CD4-positive, alpha-beta T cell treated with Interferon gamma for 1 hour (primary cell): ENCODE measurements at places on chromosomes 1 and 21.

GRCh38 chr1:211695135-211695816 lies 19.9 kb upstream of the NEK2 start:
- no peak for DNase-seq

DNA sequence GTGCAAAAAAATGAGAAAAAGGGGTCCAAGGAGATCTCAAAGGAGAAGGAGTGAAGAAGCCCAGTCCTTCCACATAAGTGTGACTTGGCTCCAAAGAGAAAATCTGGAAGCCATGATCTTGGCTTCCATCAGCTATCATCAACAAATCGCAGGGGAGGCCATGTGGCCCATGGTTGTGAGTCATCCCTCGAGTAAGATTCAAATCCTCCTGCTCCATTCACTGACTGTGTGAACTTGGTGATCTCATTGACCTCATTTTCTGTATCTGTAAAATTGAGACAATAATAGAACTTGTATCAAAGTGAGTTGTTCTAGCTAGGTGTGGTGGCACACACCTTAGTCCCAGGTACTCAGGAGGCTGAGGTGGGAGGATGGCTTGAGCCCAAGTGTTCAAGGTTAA lies 79.1 kb upstream of the OLIG2 start:
- no peak for DNase-seq

DNA sequence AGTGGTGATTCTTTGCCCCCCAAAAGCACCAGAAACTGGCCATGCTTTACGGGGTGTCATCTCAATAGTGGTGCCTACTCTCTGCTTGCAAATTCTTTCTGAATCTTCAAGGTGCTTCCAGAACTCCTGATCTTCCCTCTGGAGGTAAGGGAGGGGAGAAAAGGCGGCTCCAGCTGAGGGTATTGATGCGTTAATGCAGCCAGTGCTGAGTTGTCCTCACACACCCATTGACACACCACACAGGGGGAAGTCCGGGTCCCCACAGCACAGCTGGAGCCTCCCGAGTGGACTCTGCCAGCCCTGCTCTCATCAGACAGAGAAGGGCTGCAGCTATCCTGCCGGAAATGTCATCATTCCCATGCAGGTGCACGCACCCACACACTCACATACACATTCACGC lies 1.2 kb downstream of the VSIG8 start:
- no peak for DNase-seq

DNA sequence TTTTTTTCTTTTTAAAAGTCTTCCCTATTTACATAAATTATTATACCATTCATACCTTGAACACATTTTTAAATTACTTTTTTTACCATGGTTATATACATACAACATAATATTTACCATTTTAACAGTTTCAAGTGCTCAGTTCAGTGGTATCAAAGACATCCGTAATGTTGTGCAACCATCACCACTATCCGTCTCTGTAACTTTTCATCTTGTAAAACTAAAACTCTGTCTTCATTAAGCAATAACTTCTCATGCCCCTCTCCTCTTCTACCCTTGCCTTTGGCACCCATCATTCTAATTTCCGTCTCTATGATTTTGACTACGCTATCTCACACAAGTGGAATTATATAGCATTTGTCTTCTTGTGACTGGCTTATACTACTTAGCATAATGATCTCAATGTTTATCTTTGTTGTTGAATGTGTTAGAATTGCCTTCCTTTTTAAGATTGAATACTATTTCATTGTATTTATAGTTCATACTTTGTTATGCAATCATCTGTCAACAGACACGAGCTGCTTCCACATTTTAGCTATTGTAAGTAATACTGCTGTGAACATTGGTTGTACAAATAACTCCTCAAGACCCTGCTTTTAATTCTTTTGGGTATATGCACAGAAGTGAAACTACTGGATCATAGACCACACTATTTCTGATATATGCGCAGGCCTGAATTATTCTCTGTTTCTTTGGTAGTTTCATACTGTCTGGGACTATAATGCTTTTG lies 689.5 kb upstream of the NCAM2 start:
- no peak for DNase-seq

DNA sequence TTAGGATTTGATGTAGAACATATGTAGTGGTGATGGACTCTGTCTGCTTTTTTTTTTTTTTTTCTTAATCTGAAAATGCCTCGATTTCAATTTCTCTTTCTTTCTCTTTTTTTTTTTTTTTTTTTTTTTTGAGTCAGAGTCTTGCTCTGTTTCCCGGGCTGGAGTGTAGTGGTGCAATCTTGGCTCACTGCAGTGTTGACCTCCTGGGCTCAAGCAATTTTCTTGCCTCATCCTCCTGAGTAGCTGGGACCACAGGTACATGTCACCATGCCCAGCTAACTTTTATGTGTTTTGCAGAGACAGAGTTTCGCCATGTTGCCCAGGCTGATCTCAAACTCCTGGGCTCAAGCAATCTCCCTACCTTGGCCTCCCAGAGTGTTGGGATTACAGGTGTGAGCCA lies 17.4 kb downstream of the MAST2 start:
- DNase-seq: no peak

DNA sequence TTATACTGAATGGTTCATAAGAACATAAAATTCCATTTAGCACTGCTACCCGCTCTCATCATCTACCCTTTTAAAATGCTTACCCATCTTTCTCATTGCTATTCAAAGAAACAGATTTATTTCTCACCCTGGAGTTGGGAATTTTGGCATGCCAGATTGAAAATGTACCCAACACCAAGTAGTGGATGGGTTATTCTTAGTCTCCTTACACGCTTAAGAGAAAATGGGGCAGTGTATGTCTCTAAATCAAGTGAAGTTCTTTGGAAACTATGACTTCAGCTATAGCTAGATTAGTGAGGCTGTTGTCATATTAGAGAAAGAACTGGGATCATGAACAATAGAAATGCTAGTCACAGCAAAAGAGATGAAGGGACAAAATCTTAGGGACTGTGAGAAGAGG lies 27.7 kb upstream of the ESRRG start:
- no peak for DNase-seq

DNA sequence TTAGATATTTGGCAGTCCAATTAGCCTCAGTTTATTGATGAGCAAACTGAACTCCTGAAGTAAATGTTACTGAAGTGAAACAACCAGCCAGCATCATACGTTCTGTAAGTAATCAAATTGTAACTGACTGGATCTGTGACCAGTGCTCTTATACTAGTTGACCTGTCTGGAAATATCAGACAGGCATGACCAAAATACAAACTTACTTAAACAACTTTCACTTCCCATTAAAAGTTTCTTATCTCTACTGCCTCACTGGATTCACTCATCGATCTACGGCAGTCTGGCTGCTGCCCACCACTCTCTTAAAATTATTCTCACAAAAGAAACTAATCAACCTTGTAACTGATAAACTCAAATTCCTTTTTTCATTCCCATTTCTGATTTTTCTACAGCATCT lies 56.4 kb downstream of the WDR3 start:
- no peak for DNase-seq

GRCh38 chr1:229585338-229585737 lies 26.8 kb upstream of the ABCB10 start:
- DNase-seq: no peak

- DNase-seq: no peak
These were observed 36.8 kb downstream of the HLCS start for GRCh38 chr21:36929622-36930021.

DNA sequence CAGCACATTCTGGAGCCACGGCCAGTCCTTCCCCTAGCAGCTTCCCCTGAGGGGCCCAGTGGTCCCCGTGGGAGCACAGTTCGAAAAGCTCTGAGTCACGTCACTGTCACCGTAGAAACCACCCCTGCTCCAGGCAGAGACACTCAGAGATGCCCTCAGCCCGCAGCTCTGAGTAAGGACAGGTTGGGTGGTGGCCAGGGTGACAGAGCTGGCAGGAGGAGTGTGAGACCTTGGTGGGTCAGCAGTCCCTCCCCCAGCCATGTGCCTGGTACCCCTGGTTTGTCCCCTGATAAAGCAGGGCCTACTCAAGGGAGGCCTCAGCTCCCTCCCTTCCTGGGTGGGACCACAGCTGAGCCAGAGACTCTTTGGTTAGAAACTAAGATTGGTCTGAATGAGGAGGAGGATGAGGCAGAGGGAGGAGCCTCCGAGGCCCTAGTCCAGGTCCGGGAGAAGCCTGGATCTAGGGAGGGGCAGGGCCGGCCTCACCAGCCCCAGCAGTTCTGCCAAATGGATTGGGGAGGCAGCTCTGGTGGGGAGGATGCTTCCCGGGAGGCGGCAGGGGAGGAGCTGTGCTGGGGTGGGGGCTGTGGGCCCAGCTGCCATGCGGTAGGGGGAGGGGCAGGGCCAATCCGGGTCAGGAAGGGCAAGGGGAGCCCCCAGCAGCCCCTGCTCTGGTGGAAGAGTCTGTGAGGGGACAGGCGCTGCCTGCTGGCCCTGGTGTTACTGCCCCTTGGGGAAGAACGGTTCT lies 55.2 kb downstream of the SLC9A1 start:
- DNase-seq: peak; percentile 67

DNA sequence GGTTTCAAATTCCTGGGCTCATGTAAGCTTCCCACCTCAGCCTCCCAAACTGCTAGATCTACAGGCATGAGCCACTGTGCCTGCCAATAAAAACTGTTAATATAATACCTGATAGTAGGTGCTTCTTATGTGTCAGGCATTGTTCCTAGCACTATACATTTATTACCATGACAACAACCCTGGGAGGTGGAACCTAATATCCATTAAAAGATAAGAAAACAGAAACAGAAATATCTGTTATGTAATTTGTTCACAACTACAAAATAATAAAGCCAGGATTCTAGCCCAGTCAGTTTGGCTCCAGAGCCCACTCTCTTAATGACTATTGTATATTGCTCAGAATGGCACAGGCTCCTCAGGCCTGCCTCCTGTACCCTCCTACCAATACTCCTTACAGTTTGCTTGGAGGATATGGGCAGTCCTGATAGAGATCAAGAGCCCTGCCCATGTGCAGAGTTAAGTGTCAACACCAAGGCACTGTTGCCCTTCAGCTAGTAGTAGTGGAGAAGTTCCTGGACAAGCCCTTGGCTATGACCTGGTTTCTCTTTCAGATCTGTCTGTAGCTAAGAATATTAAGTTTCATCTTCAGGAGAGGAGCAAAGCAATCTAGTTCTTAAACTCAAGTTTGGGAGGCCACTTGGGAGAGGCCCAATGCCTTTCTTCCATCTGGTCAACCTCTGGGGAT lies 22.4 kb downstream of the RPL5 start:
- no peak for DNase-seq

- peak; percentile 56 for DNase-seq
These were observed 9.8 kb downstream of the PLEKHO1 start for GRCh38 chr1:150159550-150159949.

- DNase-seq: no peak
These were observed 41.3 kb upstream of the TRIM45 start for GRCh38 chr1:117162816-117163215.

DNA sequence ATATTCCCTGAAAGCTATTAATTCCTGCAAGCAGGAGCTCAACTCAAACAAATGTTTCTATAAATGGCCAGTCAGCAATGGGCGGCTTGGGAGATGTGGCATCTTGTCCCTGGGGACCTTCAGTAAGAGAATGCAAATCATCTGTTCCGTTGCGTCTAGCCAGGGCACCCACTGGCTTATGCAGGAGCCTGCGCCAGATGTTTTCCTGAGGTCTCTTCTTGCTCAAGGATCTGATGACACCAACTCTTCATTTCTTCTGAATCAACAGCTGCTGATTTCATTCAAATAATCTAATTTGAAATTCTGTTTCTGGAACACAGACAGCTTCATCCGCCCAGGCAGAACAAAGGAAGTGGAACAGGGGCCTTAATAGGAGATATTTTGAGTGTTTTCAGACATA lies 70.0 kb upstream of the AJAP1 start:
- no peak for DNase-seq

- DNase-seq: no peak
These were observed 63.6 kb downstream of the DMAP1 start for GRCh38 chr1:44276901-44277300.

- no peak for DNase-seq
These were observed 352.0 kb downstream of the RRAGC start for GRCh38 chr1:38507563-38507962.

- DNase-seq: no peak
These were observed 14.4 kb upstream of the ERVH48-1 start for GRCh38 chr21:42939582-42940413.

- DNase-seq: no peak
These were observed 608.5 kb upstream of the USP24 start for GRCh38 chr1:55823541-55824250.

GRCh38 chr1:78420181-78420580 lies 70.6 kb upstream of the PTGFR start:
- no peak for DNase-seq

DNA sequence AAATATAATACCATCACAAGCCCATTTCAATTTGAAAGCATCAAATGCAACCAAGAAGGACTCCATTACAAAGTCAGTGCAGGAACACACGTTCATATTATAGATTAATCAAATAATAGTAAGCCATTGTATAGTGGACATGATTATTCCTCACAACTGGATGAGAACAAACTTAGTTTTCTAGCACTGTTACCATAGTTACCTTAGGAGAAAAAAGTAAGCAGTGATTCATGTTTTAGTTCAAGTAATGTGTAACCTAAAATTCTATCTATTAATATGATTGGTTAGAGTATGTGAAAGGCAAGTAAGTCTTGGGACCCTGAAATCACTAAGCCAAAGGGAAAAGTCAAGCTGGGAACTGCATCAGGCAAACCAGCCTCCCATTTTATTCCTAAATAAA lies 15.2 kb downstream of the SSX2IP start:
- no peak for DNase-seq

GRCh38 chr21:45404730-45405270 lies at the start of gene COL18A1:
COL18A1 (plus strand) TSS chr21:45405165; CDS start chr21:45405231, 66 bp downstream.
- DNase-seq: peak; percentile 14

- DNase-seq: no peak
These were observed 203.2 kb upstream of the BEND5 start for GRCh38 chr1:48979940-48980339.

GRCh38 chr1:18944810-18945209 lies 11.7 kb downstream of the IFFO2 start:
- no peak for DNase-seq
